ENCODE measurements at places on chromosomes 12 and 14. TPM values are rescaled to one million over a fixed set of nuclear protein-coding genes. Genes with fewer than 3 reads are reported as not detected.

The OR4K13 gene
- total RNA-seq, result not detected

The SMCO3 gene
- 3.3 TPM for total RNA-seq

The CIROP gene
- not detected for total RNA-seq

The CCDC197 gene
- total RNA-seq, result 0.23 TPM

Measured in metanephros (tissue), 2 donors.